ENCODE measurements at places on chromosomes 7 and 10.

DNA sequence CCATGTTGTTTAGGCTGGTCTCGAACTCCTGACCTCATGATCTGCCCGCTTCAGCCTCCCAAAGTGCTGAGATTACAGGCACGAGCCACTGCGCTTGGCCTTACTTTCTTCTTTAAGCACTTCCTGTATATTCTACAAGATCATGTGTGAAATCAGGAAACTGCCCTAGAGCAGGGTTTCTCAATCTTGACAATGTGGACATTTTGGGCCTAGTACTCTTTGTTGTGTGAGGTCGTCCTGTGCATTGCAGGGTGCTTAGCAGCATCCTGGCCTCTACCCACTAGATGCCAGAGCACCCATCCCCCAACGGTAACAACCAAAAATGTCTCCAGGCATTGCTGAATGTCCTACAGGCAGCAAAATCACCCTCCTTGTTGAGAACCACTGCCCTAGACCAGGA is 24.7 kb downstream of the RRP12 start:
- DNase-seq = no peak

DNA sequence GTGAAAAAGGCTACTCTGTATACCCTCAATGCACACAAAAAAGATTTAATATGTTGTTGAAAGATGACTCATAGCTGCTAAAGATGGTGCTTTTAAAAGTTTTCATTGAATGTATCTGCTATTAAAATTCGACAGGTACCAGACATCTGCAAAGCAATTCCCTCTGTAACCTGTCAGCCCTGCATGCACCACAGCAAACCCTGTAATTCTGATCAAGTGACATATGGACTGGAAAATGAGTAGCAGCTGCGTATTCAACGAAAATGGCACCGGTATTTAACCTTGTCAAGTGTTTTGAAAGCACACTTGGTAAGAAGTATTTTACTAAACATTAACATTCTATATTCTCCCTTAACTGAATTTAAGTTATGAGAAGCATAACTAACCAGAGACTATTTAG is 58.2 kb upstream of the PTPRN2 start:
- no peak for DNase-seq

DNA sequence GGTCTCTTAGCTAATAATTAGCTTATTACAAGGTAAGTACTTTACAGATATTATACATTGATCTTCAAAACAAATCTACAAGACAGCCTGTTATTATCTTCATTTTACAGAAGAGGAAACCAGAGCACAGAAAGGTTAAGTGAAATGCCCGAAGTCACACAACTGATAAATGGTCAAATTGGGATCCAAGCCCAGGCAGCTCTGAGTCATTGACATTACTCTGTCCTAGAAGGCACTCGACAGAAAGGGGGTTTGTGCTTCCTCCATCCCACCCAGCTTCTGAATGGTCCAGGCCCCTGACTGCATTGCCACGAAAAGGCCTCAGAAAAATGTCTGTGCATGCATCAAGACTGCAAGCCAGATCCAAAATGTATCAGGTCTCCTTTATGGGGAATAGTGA is 81.3 kb upstream of the ZNF438 start:
- no peak for DNase-seq

- DNase-seq = no peak
Measured at GRCh38 chr10:99870123-99870730, 87.8 kb downstream of the ABCC2 start.

GRCh38 chr10:1132584-1132983 is 76.4 kb downstream of the WDR37 start:
- no peak for DNase-seq

GRCh38 chr7:81161451-81162075 is 242.7 kb upstream of the SEMA3C start:
- peak; percentile 92 for DNase-seq

- peak; percentile 8 for DNase-seq
Measured at GRCh38 chr7:112370436-112370835, 79.8 kb upstream of the IFRD1 start.

DNA sequence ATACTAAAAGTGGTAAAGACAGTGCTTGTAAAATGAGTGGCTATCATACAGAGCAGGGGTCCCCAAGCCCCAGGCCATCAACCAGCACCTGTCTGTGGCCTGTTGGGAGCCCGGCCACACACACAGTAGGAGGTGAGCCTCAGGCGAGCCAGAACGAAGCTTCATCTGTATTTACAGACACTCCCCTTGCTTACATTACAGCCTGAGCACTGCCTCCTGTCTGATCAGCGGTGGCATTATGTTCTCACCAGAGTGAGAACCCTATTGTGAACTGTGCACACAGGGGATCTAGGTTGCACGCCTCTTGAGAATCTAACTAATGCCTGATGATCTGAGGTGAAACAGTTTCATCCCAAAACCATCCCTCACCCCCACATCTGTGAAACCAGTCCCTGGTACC is 58.7 kb downstream of the ITGA8 start:
- no peak for DNase-seq

GRCh38 chr10:124911124-124912067 is 30.5 kb upstream of the ZRANB1 start:
- DNase-seq = peak; percentile 66

DNA sequence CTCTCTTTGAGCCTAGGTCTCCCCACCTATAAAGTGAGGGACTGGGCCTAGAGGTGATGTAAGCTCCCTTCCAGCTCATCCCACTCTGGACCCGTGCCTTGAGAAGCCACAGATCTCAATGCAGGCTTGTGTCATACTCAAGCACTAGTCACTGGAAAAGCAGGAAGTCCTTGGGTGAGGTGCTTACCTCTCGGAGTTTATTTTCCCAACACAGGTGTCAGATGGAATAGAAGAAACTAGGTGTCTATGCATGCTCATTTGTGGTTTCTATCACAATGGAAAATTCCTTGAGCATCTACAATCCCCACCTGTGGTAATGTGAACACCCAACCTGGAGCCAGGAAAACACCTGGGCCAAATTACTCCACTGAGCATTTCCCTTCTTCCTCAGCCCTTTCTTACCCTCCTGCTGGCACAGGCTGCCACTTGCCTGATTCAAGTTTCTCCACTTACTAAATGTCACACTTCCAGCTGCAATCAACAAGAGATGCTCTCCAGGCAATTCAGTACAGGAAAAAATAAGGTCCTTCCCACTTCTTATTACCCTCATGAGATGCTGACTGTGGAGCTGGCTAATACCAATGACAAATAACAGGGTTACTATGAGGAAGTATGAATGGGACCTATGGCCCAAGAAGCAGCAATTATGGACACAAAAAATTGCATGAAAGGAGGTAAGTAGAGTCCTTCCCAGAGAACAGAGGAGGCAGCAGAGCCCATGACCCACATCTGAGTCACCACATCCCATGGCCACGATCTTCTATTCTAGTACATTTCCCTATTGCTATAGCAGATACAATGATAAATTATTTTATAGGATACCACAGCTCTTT is 13.1 kb downstream of the LSM5 start:
- DNase-seq = no peak

DNA sequence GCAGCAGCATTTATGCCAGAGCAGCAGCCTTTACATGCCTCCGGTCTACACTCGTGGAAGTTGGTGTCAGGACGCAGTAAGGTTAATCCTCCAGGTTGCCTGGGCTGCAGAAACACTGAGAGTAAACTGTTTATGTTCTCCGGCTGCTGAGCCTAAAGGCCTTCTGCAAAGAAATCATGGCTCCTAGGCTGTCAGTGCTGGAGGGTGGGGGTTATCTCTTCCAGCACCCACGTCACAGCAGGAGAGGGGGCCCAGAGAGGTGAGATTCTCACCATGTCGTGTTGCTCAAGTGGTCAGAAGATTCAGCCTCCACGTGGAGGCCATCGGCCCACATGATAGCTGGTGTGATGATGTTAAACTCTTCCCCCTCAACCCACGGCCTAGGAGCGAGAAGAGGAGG is 41.2 kb downstream of the COL13A1 start:
- DNase-seq = no peak

DNA sequence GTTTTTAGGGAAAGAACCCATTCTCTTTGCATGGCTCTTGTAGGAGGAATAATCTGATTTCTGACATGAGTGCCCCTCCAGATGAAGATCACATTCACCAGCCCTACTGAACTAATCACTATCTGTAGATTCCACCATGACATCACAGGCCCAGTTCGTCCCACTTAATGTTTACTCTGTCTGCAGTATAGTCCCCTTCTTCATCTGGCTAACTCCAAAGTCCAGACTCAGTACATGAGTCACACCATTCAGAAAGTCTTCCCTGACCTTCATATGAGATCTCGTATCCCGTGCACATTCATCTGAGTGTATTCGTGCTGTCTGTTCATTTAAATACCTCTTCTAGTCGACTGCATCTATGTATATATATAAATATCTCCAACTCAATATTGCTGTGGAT is 366.5 kb upstream of the AKR1E2 start:
- peak; percentile 59 for DNase-seq

GRCh38 chr10:49131507-49132361 is 2.1 kb downstream of the FAM170B start:
- DNase-seq = no peak

GRCh38 chr10:111076682-111077478 is at the start of gene ADRA2A:
TSS of gene ADRA2A (plus strand) at chr10:111077029. CDS start at chr10:111077997, 968 bp downstream.
- peak; percentile 37 for DNase-seq

GRCh38 chr7:91034459-91035368 is 229.5 kb upstream of the FZD1 start:
- DNase-seq = peak; percentile 70

DNA sequence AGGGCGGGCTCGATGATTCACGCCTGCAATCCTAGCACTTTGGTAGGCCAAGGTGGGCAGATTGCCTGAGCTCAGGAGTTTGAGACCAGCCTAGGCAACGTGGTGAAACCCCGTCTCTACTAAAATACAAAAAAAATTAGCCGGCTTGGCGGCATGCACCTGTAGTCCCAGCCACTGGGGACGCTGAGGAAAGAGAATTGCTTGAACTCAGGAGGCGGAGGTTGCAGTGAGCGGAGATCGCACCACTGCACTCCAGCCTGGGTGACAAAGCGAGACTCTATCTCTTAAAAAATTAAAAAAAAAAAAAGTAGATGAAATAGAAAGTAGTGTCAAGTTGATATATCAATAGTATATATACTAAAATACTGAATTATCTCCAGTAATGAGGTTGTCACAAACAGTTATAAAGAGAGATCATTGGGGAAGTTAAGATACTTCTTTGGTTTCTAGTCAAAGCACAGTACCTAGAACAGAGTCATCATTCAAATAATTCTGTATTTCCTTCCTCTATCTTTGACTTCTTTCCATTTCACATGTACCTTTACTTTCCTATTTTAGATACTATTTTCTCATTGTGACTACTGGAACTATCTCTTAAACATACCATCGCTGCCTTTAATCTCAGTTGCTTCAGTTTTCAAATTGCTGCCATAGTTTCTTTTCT is 491.7 kb downstream of the GRM8 start:
- no peak for DNase-seq

GRCh38 chr10:120667276-120667675 is 183.9 kb upstream of the WDR11 start:
- no peak for DNase-seq

- peak; percentile 92 for DNase-seq
Measured at GRCh38 chr7:24786941-24787340, 29.7 kb upstream of the GSDME start.

- DNase-seq = no peak
Measured at GRCh38 chr10:110033701-110034235, 26.0 kb downstream of the ADD3 start.

DNA sequence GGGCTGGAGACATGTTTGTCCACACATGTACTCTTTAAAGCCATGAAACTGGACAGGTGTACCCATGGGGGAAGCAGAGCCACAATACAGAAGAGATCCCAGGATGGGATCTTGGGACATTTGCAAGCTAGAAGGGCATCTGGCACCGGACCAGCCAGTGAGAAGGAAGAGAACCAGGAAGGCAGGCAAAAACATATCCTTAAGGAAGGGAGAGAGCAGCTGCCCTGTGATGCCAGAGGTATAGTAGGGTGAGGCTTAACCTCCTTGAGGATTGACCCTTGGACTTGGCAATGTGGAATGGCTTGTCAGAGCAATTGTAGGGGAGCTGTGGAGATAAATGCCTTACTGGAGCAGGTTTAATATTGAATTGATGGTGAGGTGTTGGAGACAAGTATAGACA is 17.9 kb upstream of the SUV39H2 start:
- DNase-seq = no peak

- DNase-seq = no peak
Measured at GRCh38 chr7:134726581-134726980, 52.9 kb upstream of the CALD1 start.

DNA sequence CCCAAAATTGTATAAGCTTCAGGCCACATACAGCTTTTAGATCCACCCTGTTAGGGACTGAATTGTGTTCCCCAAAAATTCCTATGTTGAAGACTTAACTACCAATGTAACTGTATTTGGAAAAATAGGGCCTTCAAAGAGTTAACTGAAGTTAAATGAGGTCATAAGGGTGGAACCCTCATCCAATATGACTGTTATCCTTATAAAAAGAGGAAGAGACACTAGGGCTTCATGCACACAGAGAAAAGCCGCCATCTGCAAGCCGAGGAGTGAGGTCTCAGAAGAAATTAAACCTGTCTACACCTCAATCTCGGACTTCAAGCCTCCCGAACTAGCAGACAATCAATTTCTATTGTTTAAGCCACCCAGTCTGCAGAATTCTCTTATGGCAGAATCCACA is 317.9 kb upstream of the NFE2L3 start:
- DNase-seq = no peak

DNA sequence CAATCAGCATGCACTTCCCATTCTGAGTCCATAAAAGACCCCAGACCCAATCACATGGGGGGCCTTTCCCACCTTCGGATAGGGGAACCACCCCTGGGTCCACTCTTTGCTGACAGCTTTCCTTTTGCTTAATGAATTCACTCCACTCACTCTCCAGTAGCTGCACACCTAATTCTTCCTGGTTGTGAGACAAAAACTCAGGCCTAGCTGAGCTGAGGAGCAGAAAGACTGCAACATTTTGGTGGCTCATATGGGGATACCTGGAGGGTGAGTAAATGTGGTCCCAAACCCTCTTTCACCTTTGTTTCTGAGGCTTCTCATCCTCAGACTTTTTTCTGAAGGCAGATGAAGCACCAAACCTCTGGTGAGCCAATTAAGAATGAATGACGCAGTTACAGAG is 138.1 kb downstream of the WDR11 start:
- no peak for DNase-seq

DNA sequence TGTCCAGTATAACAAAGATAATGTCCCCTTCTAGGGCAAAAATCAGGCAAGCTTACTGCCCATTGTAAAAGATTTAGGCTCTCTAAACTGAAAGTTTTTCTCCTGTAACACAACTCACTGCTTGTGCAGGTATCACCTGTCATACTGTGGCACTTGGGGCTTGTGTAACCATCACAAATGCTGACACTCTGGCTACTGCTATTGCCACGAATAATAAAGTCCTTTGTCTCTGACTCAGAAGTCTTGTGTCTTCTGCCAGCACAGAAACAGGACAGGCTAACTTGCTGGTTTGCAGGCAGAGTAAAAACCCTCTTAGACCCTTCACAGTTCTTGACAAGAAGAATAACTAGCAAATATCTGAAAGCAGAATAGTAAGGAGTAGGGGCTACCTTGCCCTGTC is 273.9 kb downstream of the RPS24 start:
- DNase-seq = no peak

DNA sequence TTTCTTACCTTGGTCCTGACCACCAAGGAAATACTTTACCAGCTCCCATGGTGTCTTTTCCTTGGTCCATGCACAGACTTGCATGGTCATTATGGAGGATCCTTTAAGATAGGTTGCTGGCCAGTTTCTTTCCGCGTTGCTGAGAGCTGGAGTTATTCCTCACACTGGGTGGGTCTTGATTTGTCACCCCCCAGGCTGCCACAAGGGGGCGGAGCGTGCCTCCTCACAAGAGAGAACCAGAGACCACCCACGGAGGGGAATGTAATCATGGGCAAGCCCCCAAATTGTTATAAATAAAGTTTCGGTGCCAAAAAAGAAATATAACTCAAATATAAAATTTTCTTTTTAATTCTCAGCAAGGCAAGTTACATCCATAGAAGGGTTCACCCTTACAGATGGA is 10.5 kb upstream of the TRIM24 start:
- DNase-seq = no peak

Measured in fibroblast of pulmonary artery (primary cell).